ENCODE measurements at places on chromosomes 6 and 20. TPM values are rescaled to one million over a fixed set of nuclear protein-coding genes. Genes with fewer than 3 reads are reported as not detected.

GRCh38 chr6:91291071-91291470 lies 704.2 kb upstream of the MAP3K7 start:
- no peak for DNase-seq

- no peak for DNase-seq
Measured at GRCh38 chr6:3237761-3238662, 10.6 kb upstream of the TUBB2B start.

GRCh38 chr20:49110767-49111694 lies 64.9 kb downstream of the CSE1L start:
- no peak for DNase-seq

C6orf15 gene
- not detected for total RNA-seq

DNA sequence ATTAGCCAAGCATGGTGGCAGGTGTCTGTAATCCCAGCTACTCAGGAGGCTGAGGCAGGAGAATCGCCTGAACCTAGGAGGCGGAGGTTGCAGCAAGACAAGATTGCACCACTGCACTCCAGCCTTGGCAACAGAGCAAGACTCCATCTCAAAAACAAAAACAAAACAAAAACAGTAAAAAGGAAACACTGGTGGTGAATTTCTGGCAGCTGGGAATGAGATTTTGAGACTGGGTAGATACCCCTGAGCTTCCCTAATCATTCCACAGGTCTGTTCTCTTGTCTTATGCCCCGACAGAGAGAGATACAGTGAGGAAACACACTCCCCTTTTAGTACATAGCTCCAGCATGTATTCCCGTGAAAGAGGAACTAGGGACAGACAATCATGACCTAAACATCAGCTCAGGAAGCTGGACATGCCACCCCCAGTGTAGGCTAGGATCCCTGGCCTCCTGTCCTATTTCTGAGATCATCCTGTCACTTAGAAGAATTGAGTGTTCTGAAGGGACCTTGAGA lies 9.6 kb downstream of the MAN1A1 start:
- no peak for DNase-seq

PBX2 gene
- 9.7 TPM for total RNA-seq

DNA sequence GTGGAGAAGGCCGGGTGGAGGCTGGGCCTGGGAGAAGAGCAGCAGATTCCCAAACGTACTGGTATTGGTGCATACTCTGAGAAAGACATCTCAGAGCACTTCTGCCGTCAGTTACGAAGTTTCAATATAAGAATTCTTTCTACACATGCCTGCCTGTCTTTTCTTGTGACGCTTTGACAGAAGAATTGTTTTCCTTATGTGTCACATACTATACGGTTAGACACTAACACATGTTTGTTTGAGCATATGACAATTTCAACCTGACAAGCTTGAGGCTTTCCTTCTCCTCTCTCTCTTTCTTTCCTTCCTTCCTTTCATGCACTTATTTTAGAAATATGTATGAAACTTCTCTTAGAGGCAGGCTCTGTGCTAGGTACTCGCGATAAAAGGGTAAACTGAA lies 360.0 kb downstream of the QKI start:
- no peak for DNase-seq

DEFB114 gene
- total RNA-seq: not detected

TNF gene
- not detected for total RNA-seq

- DNase-seq: no peak
Measured at GRCh38 chr6:54014440-54014839, 96.8 kb upstream of the MLIP start.

MYCT1 gene
- total RNA-seq: 0.14 TPM

TNFAIP3 gene
- 94.8 TPM for total RNA-seq

SNAI1 gene
- total RNA-seq: 2.2 TPM

DNA sequence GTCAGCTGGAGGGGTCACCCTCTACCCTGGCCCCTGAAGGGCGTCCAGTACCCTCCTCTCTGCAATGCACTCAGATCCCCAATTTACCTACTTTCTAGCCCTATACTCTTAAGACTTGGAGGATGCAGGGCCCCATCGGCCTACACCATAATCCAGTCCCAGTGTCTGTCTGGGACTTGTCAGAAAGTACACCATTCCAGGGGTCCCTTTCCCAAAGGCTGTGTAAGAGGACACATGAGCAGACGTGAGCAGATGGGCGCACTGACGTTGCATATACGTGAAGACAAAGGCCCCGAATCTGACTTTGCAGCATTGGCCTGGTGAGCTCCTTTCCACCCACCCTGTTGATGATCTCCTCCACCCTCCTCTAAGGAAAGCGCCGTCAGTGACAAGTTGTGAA lies 20.9 kb upstream of the SMOC2 start:
- no peak for DNase-seq

GRCh38 chr6:16322666-16323312 lies 84.4 kb downstream of the GMPR start:
- peak; percentile 21 for DNase-seq

- DNase-seq: peak; percentile 41
Measured at GRCh38 chr6:165439928-165440554, 130.6 kb upstream of the C6orf118 start.

FHL5 gene
- not detected for total RNA-seq

DNA sequence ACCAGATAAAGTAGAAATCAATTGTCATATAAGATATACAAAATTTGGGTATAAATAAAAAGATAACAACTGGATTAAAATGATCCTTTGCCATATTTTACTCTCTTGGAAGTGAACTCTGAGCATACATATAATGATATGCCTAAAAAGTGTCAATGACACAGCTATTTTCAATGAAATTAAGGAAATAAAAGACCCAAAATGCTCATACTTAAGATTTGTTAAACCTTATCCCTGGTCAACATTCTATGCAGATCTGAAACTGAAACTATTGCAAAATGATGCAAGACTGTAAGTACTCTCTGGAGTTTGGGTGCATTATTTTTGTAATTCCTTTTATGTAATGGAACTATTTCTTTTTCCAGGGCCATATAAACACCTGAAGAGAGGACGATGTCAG lies 119.0 kb upstream of the SGK1 start:
- DNase-seq: no peak

DNA sequence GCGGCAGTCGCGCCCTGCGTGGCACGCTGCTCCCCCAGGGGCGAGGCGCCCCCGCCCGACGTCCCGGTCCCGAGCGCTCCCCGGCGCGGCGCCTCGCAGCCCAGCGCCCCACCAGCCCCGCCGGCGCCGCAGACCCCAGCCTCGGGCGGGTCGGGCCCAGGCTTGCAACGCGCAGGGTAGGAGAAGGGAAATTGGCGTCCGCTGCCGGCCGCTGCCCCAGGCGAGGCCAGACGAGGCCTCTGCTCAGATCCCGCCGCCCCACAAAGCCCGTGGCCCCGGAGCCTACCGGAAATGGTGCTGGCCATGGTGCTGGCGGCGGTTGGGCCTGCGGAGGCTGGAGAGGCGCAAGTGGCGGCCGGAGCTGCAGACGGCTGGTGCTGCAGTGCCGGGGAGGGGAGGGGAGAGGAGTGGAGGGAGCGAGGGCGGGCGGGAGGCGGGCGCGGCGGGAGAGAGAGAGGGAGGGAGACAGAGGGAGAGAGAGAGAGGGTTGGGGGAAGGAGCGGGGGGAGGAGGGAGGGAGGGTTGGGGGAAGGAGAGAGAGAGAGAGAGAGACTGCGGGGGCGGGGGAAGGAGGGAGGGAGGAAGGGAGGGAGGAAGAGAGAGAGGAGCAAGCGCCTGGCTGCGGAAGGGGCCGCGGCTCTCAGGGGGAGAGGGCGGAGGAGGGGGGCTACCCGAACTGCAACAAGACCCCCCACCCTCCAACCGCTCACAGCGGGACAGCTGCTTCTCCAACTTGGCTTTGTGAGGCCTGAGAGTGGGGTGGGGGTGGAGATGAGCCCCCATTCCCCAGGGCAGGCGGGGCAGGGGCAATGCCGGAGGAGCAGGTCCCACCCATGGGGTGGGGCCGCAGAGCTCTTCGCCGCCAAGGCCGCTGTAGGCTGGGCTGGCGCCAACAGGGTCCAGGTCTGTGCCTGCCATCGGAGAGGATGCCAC lies at the start of gene STMN3:
Gene STMN3, minus strand, starts transcription at position 384 of the 933 bp plus-strand sequence. Its CDS starts 79 bp downstream, at position 305.
- peak; percentile 74 for DNase-seq

- no peak for DNase-seq
Measured at GRCh38 chr6:147738099-147738498, 229.6 kb downstream of the SAMD5 start.

HTR1B gene
- total RNA-seq: 2.7 TPM

TBXT gene
- 2,059 TPM for total RNA-seq

GRCh38 chr6:10463491-10464481 lies 48.9 kb upstream of the TFAP2A start:
- DNase-seq: no peak

- no peak for DNase-seq
Measured at GRCh38 chr6:118844915-118845314, 49.0 kb upstream of the ASF1A start.

GRCh38 chr6:2416128-2416712 lies 170.8 kb upstream of the GMDS start:
- no peak for DNase-seq

DNA sequence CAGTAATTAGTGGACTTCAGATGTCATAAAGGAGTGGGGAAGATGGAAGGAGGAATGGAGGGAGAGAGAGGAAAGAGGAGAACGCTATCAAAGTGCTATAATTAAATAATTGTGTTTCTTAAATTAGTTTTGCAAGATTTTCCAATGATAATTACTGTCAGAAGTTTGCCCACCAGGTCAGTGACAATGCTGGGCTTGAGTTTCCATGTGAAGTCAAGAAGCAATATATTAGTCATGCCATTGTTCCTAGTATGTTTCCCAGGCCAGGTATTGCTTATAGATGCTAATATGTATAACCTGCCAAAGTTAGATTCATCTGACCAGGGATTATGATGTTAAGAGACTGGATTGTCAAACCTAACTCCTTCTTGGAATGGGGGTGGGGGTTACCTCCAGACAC lies 131.9 kb downstream of the GJA10 start:
- no peak for DNase-seq

OR2J3 gene
- total RNA-seq: not detected

- DNase-seq: no peak
Measured at GRCh38 chr6:105949869-105950268, 136.3 kb upstream of the PRDM1 start.

GRCh38 chr6:7697432-7697819 lies 28.5 kb upstream of the BMP6 start:
- no peak for DNase-seq

- no peak for DNase-seq
Measured at GRCh38 chr6:52317841-52318581, 33.5 kb upstream of the MCM3 start.

- DNase-seq: no peak
Measured at GRCh38 chr20:47300071-47300470, 56.4 kb downstream of the ZMYND8 start.

DNA sequence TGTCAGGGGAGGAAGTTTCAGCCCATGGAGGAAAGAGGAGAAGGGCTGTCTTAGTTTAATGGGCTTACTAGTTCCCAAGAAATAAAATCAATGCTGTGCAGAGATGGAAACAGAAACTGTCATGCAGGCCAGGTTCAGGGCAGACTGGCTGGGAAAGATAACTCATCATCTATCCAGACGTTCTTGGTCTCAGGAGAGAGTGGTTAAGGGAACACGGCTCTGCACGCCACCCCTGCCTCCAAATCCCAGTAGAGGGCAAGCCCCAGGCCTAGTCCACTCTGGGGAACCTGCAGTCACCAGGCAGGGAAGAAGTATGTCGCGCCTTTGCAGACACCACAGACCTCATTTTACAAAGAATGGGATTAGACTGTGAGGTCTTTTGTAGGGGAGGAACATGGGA lies 12.5 kb downstream of the ALDH8A1 start:
- no peak for DNase-seq

MAS1L gene
- total RNA-seq: not detected

GRCh38 chr20:59782986-59783640 lies 150.3 kb downstream of the SYCP2 start:
- DNase-seq: peak; percentile 41

- DNase-seq: no peak
Measured at GRCh38 chr6:34912715-34913464, 23.8 kb downstream of the ANKS1A start.

RNF114 gene
- total RNA-seq: 51.9 TPM

DNA sequence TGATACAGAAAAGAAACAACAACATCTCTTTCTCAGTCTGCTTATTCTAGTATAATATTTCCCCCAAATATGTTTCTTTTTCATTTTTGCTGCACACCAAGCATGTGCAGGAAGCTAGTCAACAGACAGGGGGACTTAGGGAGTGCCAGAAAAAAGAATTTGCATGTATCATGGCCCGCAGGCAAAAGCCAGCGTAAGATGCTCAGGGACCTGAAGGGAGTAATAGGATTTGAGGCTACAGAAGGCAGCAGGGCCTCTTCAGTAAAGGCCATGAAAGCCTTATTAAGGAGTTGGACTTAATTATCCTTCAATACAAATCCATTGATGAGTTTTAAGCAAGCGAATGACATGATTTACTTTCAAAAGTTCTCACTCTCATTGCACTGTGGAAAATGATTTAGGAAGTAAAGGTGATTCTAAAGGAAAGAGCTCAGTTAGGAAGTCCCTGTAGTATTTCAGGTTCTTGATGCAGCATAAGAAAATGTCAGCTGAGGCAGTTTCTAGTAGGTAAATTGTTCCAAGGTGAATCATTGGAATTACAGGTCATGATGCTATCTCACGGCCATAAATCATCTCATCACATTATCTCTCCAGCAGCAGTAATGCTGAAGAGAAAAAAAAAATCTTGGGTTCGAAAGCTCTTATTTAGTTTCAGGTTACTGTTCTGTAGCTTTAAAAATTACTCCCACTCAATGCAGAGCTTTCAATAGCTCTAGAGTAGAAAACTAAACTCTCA lies 94.8 kb downstream of the PTCHD4 start:
- DNase-seq: no peak

DNA sequence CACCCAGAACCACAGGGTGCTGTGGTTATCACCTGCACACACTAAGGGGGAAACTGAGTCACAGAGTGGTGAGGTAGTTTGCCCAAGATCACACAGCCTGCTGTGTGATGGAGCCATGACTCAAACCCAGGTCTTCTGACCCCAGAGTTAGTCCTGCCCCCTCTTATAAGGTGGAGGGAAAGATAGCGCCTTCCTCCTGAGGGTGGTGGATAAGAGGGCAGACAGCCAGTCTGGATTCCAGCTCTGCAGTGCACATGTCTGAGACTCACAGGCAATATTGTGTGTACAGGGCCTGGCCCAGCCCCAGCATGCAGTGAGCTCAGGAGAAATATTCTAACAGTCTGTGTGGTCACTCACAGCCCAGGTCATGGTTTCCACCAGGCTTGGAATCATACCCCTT lies 393.7 kb downstream of the CDH4 start:
- DNase-seq: no peak

- no peak for DNase-seq
Measured at GRCh38 chr20:18737140-18737539, 76.4 kb upstream of the SCP2D1 start.

DNA sequence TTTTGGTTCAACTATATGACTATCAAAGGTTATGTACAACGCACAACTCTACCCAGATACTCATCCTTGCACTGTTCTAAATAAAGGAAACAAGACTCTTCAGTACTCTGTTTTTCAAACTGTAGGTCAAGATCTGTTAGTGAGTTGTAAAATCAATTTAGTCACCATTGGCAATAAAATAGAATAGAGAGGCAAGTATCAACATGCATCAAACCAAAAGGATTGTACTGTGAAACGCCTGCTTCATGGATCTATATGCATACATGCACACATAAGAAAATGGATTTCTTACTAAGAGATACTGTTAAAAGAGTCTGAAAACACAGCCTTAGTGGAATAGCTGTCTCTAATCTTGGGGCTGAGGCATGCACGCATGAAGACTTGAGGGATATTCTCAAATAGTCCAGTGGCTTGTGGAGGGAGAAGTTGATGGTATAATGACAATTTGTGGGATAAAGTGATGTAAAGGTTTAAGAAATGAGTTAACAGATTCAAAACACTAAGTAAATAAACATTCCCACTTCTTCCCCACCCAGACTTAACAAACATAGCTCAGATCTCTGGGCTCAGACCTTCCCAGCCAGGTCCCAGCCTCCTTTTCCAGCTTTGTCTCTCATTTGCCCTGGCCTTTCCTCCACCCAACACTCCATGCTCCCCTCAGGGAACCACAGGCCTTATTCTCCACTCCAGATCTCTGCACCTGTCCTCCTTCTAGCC lies 10.7 kb upstream of the LZTS3 start:
- DNase-seq: no peak
